HL-60 (cell line): ENCODE measurements at places on chromosomes 5 and 9.

DNA sequence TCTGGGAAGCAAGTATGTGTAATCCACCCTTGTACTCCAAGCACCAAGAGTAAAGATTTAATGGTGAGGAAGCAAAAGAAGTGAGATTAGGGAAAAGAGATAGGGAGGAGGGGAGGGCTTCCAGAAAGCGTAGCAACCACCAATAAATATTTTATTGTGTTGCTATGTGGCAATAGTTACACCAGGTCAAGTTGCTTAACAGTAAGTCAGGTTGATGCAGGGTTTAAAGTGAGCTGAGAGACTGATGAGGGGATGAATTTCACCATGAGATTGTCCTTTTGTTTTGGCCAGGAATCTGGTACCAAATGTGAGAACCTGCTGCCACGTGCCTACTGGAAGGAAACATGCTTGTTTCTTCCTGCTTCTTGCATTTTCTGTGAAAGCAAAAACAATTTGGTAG is 62.7 kb downstream of the PCSK5 start:
- no peak for DNase-seq

GRCh38 chr5:6565492-6565891 is 67.4 kb downstream of the NSUN2 start:
- no peak for DNase-seq

- DNase-seq, result no peak
These were observed 6.3 kb downstream of the PDCL start for GRCh38 chr9:122822056-122822455.

DNA sequence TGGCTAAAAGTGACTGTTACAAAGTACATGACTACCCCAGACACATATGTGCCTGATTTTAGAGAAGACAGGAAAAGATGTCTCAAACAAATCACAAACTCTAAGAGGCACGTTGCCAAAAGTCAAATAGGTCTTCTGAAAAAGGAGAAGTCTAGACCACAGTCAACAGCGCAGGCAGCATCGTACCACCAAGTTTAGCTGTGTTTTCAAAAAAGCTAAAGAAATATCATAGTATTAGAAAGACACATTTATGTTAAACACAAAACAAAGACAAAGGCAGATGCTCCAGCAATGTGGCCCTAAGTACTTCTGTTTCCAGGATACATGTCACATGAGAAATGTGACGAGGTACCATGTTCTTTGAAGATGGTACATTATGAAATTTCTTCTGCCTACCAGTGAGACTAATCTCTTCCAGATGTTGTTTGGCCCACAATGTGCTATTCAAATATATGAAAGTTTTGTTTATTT is 43.5 kb downstream of the LPAR1 start:
- DNase-seq, result peak; percentile 66

- DNase-seq, result no peak
These were observed 189.2 kb downstream of the NDUFS4 start for GRCh38 chr5:53749621-53750020.

DNA sequence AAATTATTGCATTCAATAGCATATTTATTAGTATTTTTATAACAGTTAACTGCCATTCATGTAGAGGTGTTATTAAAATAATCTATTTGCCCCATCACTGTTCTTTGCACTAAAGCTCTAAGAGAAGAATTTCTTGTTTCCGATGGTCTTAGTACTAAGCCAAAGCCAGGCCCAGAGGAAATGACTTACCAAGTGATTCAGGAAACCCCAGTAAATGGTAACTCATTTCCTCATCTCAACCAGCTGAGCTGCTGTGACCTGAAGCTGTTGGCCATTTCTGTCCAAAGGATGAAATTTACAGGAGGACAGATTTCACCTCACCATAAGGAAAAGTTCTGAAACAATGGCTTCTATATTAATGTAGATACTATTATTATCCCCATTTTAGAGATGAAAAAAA is 117.0 kb downstream of the PIK3R1 start:
- no peak for DNase-seq

DNA sequence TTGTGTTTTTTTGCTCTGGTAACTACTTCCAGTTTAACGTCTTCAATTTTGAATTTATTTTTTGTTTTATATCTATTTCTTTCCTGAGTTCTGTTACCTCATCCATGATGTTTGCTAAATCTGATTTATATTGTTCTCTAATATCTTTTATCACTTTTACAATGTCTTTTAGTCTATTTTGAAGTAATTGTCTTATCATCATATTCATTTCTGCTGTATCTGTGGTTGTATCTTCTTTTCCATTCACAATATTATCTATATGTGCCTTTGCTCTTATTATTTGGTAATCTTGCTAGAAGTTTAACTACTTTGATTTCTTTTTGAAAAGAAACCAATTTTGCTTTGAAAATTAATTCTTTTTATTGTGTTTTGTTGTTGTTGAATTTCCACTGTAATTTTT is 43.6 kb downstream of the OSMR start:
- DNase-seq, result no peak

DNA sequence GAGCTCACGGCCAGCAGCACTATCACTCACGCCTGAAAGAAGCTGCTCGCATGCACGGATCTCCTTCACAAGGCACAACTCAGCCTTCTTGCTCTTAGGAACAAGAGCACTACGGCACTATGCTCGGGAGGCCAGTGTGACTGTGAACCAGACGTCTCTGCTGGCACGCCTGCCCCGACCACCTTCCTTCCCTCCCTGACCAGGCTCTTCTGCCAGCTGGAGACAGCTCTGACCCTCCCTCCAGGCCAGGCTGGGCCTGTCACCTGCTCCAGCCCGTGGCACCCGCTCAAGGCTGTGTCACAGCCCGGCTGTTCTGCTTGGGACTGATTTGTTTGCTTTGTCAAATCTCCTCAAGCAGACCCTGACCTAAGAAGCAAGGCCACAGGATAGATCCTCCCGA is 7.0 kb downstream of the TBC1D9B start:
- no peak for DNase-seq

GRCh38 chr5:35205606-35206005 is 24.7 kb downstream of the PRLR start:
- DNase-seq, result no peak

DNA sequence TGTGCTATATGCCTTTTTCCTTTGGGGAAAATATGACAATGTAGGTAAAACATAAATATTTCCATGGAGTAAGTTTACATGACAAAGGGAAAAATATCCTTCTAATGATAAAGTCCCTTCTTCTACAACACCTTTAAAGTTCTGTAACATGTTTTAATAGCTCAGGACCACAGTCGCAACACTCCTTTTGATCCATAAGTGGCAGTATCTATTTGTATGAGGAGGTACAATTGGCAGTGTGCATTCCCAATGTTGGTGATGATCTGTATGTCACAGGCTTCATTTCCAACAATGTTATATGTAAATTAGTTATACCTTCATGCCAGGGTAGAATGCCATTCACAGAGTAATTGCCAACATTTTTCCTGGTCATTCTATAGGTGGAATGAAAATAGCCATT is 127.1 kb upstream of the CCNH start:
- DNase-seq, result no peak

- no peak for DNase-seq
These were observed 417.9 kb upstream of the ACTBL2 start for GRCh38 chr5:57900381-57900944.

DNA sequence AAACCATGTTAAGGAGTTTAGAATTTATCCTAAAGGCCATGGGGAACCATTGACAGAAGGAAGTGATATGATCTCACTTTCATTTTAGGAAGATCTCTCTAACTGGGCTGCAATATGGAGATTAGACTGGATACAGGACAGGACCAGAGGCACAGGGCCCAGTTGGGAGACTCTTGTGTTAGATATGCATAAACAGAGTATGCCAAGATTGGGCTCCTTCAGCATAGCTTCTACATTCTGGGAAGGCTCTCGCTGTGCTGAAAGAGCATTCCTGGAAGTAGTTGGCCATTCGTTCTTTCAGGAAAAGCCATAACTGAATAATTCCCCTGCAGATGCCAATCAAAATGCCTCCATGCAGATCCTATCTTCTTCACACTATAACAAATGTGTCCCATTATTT is 204.5 kb downstream of the CWC27 start:
- DNase-seq, result no peak

GRCh38 chr5:175336781-175337180 is 107.2 kb downstream of the DRD1 start:
- DNase-seq, result no peak

GRCh38 chr5:7686794-7687193 is 164.1 kb downstream of the CFAP90 start:
- DNase-seq, result no peak

GRCh38 chr5:138336952-138337684 is 948 bp upstream of the FAM53C start:
- DNase-seq, result peak; percentile 75

DNA sequence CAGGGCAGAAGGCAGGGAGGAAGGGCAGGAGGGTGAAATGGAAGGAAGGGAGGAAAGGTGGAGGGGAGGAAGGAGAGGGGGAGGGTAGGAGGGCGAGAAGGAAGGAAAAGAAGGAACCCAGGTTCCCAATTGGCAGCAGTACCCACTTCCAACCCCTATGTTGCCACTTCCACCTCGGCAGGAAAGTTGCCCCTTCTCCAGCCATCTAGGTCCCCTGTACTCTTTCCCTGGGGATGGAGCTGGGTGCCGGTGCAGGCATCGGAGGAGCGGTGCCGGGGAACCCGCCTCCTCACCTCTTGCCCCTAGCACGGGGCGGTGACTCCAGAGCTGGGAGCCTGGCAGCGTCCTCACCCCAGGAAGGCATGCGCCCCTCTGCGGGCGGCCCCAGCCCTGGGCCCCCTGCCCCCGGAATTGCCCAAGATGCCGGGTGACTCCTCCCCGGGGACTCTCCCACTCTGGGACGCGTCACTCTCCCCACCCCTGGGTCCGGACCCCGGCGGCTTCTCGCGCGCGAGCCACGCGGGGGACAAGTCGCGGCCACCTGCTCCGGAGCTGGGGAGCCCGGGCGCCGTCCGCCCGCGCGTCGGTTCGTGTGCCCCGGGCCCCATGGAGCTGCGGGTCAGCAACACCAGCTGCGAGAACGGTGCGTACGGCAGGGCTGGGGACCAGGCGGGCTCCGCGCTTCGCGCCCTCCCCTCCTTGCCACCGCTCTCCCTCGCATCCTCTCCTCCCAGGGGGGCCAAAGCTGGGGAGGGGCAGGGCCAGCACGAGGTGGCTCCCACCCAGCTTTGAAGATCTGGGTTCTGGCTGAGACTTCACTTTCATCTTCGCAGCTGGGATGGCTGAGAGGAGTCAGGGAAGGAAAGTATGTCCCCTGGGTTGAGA is at the start of gene NIPAL4:
TSS of gene NIPAL4 (plus strand) at position 499 of the 885 bp plus-strand sequence. CDS start at position 607, 108 bp downstream.
- DNase-seq, result no peak

GRCh38 chr9:96612966-96613589 is 6.6 kb downstream of the CDC14B start:
- DNase-seq, result no peak

- DNase-seq, result no peak
These were observed 249.7 kb upstream of the TMEM161B start for GRCh38 chr5:88518131-88519016.

- no peak for DNase-seq
These were observed 94.6 kb upstream of the RASGRF2 start for GRCh38 chr5:80865551-80865950.

GRCh38 chr9:136695955-136696354 is 8.7 kb upstream of the AGPAT2 start:
- no peak for DNase-seq

DNA sequence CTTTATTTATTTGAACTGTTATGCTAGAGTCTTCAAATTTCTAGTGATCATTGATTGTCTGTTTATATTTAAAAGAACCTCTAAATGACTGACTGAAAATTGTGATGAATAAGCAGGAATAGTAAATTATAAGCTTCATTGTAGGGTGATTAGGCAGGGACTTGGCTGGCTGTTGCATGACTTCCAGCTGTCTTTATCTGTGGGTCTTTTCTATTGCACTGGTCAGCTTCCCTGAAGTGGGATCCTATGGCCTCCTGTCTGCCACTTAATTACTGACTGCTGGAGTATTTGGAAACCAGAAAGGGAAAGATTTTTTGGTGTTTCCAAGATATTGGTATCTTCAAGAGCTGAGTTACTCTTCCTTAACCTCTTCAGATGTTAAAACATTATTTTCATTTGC is 123.0 kb upstream of the CCNH start:
- DNase-seq, result no peak

DNA sequence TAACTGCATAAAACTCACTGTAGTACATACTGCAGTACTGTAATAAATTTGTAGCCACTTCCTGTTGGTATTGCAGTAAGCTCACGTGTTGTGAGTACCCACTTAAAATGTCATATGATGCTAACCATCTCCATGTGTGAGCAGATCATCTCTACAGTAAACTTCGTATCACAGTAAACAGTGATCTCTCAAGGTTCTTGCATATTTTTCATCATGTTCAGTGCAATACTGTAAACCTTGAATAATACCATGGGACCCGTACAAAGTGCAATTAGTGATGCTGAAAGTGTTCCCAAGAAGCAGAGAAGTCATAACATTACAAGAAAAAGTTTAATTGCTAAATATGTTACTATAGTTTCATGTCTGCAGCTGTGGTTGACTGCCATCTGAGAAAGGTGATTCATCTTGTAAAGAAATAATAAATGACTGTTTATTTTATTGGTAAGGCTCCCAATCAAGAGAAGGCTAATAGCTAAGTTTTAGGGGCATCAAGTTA is 253.8 kb upstream of the POU5F2 start:
- no peak for DNase-seq

- DNase-seq, result no peak
These were observed 30.0 kb downstream of the TGFBR1 start for GRCh38 chr9:99134893-99135341.

- no peak for DNase-seq
These were observed 485.4 kb upstream of the CLINT1 start for GRCh38 chr5:158344376-158344775.

- DNase-seq, result no peak
These were observed 183.9 kb downstream of the SLIT3 start for GRCh38 chr5:169116961-169117461.

- no peak for DNase-seq
These were observed 983 bp downstream of the RCL1 start for GRCh38 chr9:4793459-4794395.

DNA sequence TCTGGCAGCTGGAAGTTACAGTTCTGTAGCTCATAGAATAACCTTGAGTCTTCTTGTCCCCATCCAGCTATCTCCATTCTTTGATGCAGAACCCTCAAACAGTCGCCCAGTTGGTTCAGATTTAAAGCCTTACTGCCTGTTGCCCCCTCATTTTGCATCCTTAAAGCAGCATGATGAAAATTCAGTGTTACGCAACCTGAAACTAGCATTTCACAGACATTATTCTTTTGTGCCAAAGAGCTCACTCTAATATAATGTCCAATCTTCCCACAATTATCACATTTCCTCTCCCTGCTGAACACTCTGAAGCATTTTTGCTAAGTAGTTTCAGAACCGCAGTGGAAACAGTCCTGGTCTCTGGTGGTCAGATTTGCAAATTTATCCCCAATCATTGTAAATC is 318.0 kb downstream of the PSAT1 start:
- no peak for DNase-seq

- no peak for DNase-seq
These were observed 49.7 kb downstream of the KIF24 start for GRCh38 chr9:34279411-34279810.

GRCh38 chr5:160449458-160449857 is 27.8 kb downstream of the PTTG1 start:
- no peak for DNase-seq

- DNase-seq, result no peak
These were observed 16.8 kb downstream of the AOPEP start for GRCh38 chr9:94743035-94743954.
